ENCODE measurements at places on chromosomes 3 and 15. TPM values are rescaled to one million over a fixed set of nuclear protein-coding genes. Genes with fewer than 3 reads are reported as not detected.

DNA sequence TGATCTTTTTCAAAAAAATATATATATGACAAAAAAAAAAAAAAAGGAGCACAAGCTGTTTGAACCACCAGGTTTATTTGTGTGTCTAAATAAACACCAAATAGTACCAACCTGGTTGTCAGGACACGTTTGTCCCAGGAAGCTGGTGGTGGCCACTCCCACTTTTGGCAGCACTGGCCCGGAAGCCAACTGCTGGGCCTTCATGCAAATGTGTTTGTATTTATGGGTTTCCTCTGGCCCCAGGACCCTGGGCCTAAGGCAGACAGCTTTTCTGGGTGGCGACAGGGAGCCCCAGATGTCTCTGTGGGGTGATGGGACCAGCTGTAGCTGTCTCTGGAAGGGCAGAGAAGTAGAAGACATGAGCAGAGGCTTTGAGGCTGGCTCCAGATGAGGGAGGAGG lies 31.6 kb downstream of the PRKCD start:
- no peak for DNase-seq

- DNase-seq = no peak
Measured at GRCh38 chr3:116835658-116836057, 126.1 kb downstream of the TUSC7 start.

DNA sequence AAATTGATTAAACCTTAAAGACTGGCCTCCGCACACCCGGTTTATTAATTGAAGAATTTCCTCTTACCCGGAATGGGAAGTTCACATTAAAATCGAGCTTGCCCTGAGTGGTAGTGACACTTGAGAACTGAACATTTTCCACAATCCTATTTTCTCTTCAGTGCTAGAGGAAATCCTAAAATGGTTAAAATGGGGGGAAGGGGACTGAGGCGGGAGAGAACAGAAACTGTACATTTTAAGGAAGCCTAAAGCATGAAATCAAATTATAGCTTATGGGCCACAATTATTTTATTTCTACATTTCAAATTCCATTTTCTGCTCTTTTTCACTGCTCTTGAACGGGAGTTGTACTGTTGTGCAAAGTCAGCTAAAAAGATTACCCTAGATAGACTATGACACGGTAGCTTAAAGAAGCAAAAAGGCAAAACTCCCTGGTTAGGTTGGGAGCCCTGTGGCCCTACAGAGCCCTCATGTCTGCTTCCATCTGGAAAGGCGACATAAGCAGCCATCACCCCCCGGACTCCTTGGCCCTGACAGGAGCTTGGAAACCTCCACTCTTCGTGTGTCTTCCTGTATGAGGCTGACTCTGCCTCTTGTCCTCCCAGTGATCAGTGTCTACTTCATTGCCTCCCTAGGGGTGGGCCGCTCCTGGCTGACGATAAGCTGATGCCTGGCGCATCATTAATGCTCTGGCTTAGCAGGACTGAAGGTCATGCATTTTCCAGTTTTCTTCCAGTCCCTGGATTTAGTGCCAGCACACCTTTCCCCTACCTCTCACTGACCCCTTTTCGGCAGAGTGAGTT lies 79.3 kb downstream of the EEFSEC start:
- no peak for DNase-seq

GRCh38 chr3:49278548-49278947 lies 1.5 kb upstream of the C3orf62 start:
- no peak for DNase-seq

- no peak for DNase-seq
Measured at GRCh38 chr3:136624894-136625815, 127.0 kb downstream of the STAG1 start.

DNA sequence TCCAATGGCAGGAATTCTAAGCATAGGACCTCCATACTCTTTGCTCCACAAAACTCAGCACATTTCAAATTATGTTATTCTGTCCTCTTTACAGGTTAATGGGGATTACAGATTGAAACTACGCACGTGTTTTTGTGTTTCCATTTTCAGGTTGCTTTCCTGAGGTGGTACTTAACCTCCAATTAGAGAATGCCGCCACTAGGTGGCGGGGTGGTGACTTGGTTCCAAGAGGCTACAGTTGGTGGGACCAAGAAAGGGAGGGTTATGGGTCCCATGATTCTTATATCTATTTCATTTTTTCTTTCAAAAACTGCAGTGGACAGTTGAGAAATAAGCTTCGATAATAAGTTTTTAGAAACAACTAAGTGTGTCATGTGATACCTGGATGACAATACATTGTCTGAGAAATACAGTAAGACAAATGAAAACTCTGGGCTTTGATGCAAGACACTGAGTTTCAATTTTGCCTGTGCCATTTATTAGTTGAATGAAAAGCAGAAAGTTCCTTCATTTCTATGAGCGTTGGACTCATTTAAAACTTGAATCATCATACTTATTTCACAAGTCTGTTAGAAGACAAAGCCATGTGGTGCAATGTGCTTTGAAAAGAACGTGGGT lies 539.0 kb downstream of the FGF12 start:
- peak; percentile 70 for DNase-seq

The SLC24A5 gene
- not detected for total RNA-seq

The NDN gene
- 3.0 TPM for total RNA-seq

GRCh38 chr3:21020681-21021080 lies 730.3 kb downstream of the ZNF385D start:
- DNase-seq = no peak

The TF gene
- 0.02 TPM for total RNA-seq

The HESX1 gene
- 0.43 TPM for total RNA-seq

The ERICH6 gene
- total RNA-seq = not detected

The PCLAF gene
- 135 TPM for total RNA-seq
